NCI-H187 (cell line): ENCODE measurements at places on chromosomes 5 and 9.

GRCh38 chr9:130267930-130268329 lies 2.4 kb downstream of the HMCN2 start:
- DNase-seq: no peak

DNA sequence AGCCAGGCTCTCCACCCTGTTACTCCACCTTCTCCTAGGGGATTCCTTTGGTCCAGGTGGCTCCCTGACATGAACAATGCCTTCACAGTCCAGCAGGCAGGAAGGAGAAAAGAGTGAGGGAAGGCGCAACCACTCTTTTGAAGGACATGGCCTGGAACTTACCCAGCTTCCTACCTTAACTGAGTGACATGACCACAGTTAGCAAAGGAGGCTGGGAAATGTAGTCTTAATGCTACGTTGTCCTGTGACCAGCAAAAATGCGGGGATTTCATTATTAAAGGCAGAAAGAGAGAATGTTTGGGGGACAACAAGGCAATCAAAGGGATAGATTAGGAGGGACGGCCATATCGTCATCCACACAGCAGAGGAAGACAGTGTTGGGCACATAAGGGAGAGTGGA lies 100.3 kb upstream of the ERCC6L2 start:
- DNase-seq: no peak

DNA sequence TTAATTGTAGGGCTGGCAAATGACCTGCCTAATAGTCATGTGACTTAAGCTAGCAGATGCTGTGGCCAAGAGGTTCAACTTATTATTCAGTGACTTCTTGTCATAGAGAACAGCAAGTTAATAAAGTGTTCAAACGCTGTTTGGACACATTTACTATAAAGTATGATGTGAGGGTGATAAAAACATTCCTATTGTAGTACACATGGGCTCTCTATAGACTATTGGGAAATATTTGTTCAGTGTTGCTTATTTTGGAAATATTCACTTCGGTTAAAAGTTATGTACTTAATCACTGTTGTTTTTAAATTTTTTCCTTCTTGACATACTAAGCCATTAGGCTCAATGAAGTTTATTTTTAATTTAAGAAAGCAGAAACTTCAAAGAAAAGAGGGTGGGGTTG lies 345.0 kb downstream of the NNT start:
- no peak for DNase-seq

- DNase-seq: no peak
Measured at GRCh38 chr9:22622815-22623214, 176.2 kb downstream of the DMRTA1 start.

- no peak for DNase-seq
Measured at GRCh38 chr5:180133060-180133459, 61.5 kb upstream of the RNF130 start.

DNA sequence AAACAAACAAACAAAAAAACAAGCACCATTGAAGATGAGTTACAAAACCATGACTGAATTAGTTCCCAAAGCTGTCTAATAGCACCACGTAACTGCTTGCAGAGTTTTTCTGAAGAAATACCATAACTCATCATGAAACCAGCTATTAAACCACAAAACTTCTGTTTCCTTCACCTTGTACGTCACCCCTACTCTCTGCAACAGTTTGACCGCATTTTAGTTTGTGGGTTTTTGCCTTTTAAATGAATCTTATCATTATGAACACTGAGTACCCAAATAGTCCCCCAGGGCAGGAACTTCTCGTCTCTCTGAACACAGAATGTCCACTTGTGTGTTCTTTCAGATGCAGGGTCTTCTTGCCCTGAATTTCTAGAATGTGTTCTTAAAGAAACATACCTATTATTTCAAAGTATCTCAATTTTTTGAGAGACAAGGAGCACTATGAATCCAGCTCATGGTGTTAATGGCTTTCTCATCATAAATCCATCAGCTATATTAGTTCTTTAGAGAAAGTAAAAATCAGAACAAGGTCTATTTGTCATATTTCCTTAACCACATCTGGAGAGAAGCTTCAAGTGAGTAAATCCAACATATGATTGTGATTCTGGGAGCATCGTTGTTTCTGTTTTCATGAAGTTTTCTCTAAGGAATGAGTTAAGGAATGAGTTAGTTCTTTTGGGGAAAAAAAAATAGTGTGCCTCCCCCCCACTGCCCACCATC lies 210.6 kb downstream of the AUH start:
- no peak for DNase-seq

- peak; percentile 32 for DNase-seq
Measured at GRCh38 chr5:69000216-69000919, 93.4 kb upstream of the SLC30A5 start.

GRCh38 chr9:87635656-87636501 lies 90.0 kb upstream of the CTSL start:
- DNase-seq: no peak

GRCh38 chr9:16505199-16505598 lies 365.3 kb downstream of the BNC2 start:
- DNase-seq: no peak

DNA sequence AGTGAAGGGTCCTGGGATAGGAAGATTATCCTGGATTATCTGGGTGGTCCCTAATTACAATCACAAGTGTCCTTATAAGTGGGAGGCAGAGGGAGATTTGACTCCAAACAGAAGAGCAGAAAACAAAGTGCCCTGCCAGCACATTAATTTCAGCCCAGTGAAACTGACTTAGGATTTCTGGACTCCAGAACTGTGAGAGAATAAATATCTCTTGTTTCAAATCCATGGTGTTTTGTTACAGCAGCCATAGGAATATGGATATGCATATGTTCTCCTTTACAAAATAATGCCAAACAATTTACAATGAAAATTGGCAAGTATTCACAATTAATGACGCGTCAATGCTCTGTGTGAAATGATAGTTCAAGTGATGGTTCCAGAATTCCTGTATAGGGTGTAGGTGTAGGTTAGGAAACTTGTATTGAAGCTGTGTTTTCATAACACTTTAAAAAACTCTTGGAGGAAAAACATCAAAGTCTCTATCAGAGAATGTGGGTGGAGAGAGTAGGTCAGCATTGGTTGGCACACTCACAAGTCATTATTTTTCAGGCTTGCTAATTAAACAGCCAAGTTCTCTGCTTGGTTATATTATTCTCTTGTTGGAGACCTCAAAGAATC lies 19.9 kb upstream of the PLPP1 start:
- DNase-seq: no peak

DNA sequence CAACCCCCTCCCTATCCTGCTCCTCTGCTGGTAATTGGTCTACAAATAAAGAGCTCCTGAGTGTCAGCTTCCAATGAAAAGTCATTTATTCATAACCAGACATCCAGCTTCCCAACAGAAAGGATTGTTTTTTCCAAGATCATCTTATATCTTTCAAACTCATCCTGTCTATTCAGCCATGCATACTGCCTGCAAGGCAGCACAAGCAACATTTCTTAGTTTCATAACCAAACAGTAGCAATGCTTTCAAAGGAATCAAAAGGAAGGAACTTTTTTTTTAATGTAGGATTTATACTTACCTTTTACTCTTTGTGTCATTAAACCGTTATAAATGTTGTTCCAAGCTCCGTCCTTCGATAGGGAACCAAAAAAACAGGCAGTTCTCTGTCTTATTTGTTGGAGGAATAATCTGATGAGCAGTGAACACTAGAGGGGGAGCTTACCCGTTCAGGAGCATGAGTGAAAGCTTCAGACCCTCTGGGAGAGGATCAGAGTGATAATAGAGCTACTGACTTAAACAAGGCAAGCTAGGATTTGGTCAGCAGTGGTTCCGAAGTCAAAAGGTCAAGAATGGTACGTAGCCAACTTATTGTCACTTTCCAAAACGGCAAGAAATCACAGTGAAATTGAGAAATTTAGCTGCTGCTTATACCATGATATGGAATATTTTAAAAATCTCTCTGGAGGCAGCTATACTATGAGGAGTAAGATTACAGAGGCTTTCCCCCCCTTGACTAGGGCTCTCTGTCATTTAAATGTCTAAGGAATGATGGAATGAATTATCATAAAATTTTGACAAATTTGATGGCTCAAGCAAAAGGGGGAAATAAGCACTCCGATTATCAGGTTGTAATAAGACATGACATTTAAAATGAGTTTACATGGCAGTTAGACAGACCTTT lies 892.9 kb downstream of the NR2F1-AS1 start:
- no peak for DNase-seq

DNA sequence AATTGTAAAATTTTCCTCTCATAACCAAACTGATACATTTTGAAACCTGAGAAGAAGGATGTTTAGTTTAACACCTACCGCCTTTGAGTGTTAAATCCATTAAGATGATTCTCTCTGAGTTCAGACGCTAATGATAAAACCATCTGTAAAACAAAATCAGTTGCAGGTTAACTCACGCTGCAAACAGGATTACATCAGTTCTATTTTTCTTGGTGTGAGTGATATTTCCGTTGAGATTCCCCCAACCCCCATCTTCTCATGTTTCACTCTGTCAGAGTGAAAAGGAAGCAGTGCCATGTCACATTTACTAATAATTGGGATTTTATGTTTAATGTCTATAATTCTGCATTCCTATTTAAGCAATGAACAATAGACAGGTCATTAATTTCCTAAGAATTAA lies 146.5 kb downstream of the FANCC start:
- DNase-seq: no peak

DNA sequence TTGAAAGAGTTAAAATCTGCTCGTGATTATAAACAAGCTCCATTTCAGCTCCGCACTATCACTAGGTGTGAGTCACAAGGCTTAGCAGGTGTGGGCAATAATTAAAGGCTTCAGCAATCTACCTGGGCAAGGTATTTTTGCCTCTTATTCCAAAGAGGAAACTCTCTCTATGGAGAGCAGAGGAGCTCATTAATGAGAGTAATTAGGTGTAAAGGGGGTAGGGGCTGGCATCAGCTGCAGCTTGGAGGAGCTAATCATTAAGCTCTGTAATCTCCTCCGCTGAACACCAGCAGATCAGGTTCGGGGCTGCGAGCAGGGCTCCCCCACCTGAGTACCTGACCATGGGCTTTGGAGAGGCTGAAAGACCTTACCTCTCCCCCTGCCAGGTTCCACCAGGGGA lies 129.2 kb downstream of the CRB2 start:
- no peak for DNase-seq

GRCh38 chr5:59496524-59497134 lies 396.9 kb downstream of the PDE4D start:
- no peak for DNase-seq

GRCh38 chr9:129547869-129548570 lies 72.9 kb downstream of the C9orf50 start:
- no peak for DNase-seq

GRCh38 chr9:86794391-86795046 lies 152.8 kb downstream of the GAS1 start:
- DNase-seq: no peak

DNA sequence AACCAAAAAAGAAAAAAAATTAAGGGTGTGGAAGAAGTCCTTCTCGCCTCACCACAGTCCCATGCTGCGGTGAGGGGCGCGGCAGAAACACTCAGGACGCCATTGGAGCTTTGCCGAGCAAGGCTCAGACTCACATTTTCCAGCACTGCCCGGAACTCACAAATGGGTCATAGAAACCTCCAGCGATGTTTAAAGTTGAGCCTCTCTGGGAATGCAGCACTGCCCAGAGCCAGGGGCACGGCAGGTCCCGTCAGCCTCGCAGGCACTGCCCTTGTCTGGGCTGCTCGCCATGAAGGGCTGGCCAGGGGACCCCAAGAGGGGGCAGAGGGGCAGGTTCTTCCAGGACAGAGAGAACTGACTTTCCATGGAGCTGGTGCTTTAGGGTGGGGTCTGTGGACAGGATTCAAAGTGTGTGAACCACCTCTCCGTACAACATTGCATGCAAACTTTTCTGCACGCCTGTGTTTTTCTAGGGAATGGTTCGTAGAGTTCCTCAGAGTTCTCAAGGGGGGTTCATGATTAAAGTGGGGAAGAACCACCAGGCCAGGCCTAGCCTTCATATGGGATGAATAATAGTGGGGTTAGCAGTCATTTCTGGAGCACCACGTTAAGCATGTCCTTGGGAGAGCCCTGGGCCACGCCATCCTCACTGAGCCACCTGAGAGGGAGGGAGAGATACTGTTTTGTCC lies 38.4 kb downstream of the PRRX2 start:
- DNase-seq: no peak

DNA sequence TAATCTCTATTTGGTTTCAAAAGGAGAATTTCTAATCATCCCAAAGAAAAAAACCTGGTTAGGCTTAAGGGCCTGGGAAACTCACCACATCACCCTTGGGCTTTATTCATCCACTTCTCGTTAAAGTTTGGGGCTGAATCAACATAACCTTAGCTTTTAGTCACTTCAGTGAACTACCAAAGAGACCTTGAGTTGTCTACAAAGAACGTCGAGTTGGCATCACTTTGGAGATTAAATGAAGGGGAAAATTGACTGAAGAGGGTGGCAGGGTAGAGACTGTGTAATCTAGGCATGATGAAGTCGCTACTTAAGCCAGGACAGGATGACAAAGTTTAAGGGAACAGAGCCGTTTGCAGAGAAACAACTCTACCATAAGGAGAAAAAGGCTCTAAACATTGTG lies 341.4 kb downstream of the RAB3C start:
- no peak for DNase-seq
